Activated CD8-positive, alpha-beta memory T cell treated with anti-CD3 and anti-CD28 coated beads for 4 hours (primary cell): ENCODE measurements at places on chromosomes 3 and 15.

DNA sequence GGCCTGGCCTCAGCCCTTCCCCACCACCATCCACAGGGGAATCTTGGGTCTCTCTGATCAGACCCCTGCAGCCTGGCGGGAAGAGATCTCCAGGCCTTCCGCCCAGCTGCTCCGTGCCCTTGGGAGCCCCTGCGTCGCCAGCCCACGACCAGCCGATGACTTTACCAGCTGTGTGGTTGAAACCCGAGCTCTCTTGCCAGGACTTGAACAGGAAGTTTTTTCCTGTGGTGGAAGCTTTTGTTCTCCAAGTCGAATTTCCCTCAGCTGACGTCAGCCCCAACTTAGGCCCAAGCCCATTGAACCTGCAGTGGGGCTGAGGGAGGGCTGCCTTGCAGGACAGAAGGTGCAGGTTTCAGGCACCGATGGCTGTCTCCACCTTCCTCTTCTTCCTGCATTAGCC lies 51.7 kb upstream of the SMAD3 start:
- no peak for DNase-seq

GRCh38 chr3:196948442-196949284 lies 6.3 kb upstream of the NCBP2 start:
- DNase-seq, result no peak

- DNase-seq, result no peak
Measured at GRCh38 chr3:136021803-136022202, 56.3 kb downstream of the PPP2R3A start.

- no peak for DNase-seq
Measured at GRCh38 chr3:132625613-132626012, 28.5 kb downstream of the ACKR4 start.

GRCh38 chr3:12644331-12644937 lies 19.5 kb downstream of the RAF1 start:
- DNase-seq, result no peak

- no peak for DNase-seq
Measured at GRCh38 chr3:128584412-128585020, 66.1 kb downstream of the RPN1 start.

GRCh38 chr15:99961011-99961441 lies 227.8 kb upstream of the LYSMD4 start:
- DNase-seq, result no peak

GRCh38 chr3:111735243-111735758 lies 123.8 kb upstream of the PHLDB2 start:
- DNase-seq, result no peak

- peak; percentile 93 for DNase-seq
Measured at GRCh38 chr15:90934949-90935751, at the start of gene UNC45A. UNC45A (plus strand) TSS chr15:90935285; CDS start chr15:90935325, 40 bp downstream.

- no peak for DNase-seq
Measured at GRCh38 chr15:79003896-79004295, 59.0 kb upstream of the CTSH start.

DNA sequence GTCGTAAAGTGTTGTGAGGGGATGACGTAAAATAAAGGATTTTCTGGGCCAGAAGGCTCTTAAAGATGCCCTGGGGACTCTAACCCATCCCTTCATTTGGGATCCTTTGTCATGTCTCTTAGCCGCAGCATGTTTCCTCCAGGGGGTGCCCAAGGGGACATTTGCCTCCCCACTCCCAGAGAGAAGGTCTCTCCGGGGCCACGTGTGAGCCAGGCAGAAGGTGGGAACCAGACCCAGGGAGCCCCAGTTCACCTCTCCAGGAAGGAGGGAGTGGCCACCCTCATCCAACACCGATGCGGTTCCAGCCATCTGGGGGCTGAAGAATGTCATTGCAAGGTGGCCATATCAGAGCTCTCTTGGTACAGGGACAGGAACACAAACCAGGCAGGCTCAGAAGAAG lies 25.2 kb downstream of the ST8SIA2 start:
- no peak for DNase-seq

- no peak for DNase-seq
Measured at GRCh38 chr3:158148218-158148617, 38.3 kb downstream of the RSRC1 start.

GRCh38 chr3:98644168-98644567 lies 50.8 kb upstream of the CPOX start:
- DNase-seq, result no peak

DNA sequence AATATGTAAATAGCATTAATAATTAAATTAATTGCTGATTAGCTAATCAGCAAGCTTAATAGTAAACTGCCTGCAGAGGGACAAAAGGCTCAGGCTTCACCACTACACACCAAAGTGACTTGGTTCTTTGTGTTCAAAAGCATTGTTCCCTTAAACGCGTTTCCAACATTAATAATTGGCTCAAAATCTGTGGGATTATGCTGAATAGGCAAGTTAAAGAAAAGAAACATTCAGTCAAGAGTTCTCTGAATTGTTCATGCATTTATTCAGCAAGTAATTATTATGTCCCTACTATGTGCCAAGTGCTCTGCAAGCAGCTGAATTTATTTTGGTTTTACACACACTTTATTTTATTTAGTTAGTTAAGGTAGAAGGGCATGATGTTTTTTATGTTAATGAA lies 558.5 kb upstream of the ARRDC4 start:
- no peak for DNase-seq

- DNase-seq, result no peak
Measured at GRCh38 chr15:34124651-34125050, 22.8 kb downstream of the PGBD4 start.

GRCh38 chr3:97720417-97720816 lies 44.1 kb upstream of the ARL6 start:
- DNase-seq, result no peak

GRCh38 chr15:67267440-67267839 lies 12.9 kb downstream of the IQCH start:
- no peak for DNase-seq

DNA sequence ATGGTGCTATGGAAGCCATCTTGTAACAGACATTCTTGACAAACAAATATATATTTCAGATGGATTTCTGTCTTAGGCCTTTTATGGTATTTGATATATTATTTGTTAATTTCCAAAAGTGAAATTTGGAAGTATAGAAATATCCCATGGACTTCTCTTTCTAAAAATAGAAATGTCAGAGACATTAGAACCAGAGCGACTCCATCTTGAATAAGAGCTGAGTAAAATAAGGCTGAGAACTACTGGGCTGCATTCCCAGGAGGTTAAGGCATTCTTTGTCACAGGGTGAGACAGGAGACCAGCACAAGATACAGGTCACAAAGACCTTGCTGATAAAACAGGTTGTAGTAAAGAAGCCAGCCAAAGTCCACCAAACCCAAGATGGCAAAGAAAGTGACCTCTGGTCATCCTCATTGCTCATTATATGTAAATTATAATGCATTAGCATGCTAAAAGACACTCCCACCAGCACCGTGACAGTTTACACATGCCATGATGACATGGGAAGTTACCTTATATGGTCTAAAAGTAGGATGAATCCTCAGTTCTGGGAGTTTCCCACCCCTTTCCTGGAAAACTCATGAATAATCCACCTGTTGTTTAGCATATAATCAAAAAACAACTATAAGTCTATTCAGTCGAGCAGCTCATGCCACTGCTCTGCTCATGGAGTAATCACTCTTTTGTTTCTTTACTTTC lies 146.0 kb downstream of the NEK11 start:
- DNase-seq, result no peak

DNA sequence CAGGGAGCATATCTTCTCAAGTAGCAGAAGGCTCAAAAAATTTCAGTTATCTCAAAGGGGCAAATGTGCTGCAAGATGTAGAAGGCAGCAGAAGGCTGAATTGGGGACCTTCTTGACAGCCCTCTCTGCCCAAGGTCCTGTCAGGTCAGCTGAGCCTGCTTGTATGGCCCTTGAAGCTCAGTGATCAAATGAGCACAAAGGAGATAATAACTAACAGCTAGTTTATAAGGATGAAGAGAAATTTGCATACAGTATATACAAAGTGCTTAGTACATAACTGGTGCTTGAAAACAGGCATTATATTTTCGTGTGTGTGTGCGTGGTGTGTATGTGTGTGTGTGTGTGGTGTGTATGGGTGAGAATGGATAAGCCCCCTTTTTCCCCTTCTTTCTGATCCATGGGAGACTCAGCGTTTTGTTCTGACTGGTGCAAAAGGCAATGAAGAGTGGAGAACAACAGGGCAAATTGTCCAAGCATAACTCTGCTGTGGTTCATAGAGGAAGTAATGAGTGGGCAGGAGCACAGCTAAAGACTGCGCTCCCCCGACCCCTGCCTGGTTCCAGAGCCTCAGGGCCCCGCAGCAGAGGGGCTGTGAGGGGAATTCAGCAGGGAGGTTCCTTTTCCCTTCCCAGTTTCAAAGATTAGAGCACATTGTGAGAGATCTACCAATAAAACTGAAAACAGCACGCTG lies 356.8 kb upstream of the NR2F2 start:
- DNase-seq, result no peak

- DNase-seq, result no peak
Measured at GRCh38 chr3:13343601-13344000, 76.5 kb downstream of the NUP210 start.

- no peak for DNase-seq
Measured at GRCh38 chr15:77064063-77064462, 6.8 kb downstream of the TSPAN3 start.

- no peak for DNase-seq
Measured at GRCh38 chr3:186080849-186081438, 27.9 kb downstream of the ETV5 start.

DNA sequence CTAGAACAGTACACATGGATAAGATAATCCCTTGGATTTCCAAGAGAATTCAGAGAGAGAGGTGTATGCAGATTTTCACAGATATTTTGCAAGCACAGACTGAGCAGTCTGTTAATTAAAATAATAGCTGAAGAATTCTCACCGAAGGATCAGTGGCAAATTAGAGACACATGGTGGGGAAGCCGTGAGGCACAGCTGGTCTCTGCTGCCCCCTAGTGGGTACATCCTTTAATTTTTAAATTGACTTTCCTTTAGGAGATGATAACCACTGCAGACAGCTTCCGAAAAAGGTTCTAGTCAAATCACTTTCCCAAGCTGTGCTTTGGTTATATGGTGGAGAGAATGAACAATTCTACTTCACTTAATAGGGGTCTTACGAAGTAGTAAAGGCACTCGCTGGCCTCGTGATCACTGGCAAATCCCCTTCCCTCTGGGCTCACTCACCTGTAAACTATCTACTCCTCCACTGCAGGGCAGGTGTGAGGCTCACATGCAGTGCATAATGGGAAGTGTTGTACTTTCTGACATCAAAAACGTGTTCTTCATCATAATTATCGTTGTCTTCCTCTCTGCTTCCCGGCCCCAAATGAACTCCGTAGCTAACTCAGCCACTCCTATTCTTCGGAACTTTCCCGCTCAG lies 19.5 kb downstream of the MESD start:
- DNase-seq, result peak; percentile 32

GRCh38 chr3:58005669-58006068 lies 2.6 kb upstream of the FLNB start:
- DNase-seq, result no peak

DNA sequence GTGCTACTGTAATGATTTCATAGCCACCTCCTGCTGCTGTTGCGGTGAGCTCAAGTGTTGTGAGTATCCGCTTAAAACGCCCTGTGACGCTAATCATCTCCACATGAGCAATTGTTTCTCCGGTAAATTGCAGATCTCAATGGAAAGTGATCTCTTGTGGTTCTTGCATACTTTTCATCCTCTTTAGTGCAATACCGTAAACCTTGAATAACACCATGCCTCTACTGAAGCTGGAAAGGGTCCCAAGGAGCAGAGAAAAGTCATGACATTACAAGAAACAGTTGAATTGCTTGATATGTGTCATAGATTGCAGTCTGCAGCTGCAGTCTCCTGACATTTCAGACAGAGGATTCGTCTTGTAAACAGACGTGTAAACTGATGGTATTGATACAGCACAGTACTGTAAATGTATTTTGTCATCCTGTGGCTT lies 6.0 kb upstream of the CEMIP start:
- no peak for DNase-seq

DNA sequence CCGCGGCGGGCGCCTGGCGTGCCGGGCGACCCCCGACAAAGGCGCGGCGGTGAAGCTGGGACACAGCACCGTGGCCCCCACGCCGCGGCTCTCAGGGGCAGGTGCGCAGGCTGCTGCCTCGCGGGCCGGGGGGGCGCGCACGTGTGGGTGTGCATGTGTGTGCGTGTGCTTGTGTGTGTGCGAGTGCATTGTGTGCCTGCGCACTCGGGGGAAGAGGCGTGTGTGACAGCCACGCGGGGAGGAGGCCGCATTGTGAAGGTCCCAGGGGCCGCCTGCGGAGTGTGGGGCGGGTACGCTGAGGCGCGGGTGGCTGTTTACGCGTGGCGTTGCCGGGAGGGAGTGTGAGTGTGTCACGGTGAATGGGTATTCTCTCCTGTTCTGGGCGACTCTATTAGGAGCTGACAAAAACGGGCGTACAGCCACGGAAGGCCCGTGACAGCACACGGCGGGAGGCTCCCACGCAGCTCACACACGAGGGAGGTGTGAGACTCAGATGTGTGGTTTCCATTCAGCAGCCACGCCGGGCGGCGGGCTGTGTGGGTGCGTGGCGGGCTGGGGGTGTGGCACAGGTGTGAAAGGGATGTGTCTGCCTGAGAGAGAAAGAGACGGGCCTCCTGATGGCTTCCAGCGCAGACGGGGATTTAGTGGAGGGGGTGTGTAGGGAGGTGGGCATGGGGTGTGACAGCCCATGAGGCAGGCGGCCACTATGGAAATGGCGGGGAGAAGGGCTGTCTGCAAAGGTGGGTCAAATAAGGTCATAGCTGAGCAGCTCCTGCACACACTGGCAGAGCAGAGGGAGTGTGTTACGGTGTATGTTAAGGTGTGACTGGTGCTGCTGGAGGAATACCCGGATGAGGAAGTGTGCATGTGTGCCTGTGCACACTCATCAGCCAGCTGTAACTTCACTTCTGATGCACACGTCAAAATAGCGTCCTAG lies 750 bp downstream of the PODXL2 start:
- peak; percentile 35 for DNase-seq

- no peak for DNase-seq
Measured at GRCh38 chr3:122787872-122788271, 5.8 kb downstream of the HSPBAP1 start.

GRCh38 chr3:10007126-10007782 lies 19.0 kb upstream of the FANCD2 start:
- DNase-seq, result no peak

GRCh38 chr3:79005084-79005483 lies 762.7 kb downstream of the ROBO1 start:
- no peak for DNase-seq

DNA sequence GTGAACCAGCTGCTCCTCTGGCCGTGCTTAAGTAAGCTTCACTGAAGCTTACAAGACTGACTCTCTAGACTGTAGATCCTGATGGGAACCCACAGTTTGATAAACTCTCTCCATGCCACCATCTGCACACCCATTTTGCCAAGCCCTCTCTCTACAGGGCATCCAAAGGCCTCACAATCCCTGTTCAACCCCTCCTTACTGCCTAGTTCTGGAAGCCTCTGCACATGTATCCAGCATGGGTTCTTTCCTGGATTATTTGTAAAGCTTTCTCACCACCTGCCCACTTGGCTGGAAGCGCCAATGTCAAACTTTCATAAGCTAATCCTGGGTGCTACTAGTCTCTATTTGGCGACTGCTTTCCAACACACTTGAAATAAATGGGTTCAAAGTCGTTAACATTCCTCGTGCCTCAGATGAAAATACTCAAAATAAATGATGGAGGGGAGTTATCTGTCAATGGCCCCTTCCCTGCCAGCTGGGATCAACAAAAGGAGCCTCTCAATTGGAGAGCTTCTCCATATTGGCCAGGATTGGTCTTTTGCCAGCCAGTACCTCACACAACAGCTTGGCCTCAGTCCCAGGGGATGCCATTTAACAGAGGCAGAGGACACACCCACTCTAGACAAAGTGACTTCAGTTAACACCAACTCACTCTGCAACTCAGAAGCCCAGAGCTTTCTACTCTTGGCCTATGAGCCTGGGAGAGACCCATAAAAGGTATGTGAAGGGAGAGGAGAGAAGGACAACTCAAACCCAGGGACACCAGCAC lies 48.1 kb downstream of the SH3BP5 start:
- no peak for DNase-seq
